A549 treated with RU486 at 1 μM for 4 hours (cell line): ENCODE measurements at places on chromosomes 13 and 19. TPM values are rescaled to one million over a fixed set of nuclear protein-coding genes. Genes with fewer than 3 reads are reported as not detected.

Gene ZNF540
- total RNA-seq: 0.17 to 0.19 TPM in 2 of 5 replicates, not detected in the others

Gene NLRP7
- total RNA-seq: not detected in 5 replicates

Gene CALR3
- total RNA-seq: not detected in 5 replicates

Gene SERP2
- not detected in 5 replicates for total RNA-seq

Gene GADD45B
- 34.4 to 43.5 TPM (median 42.0 TPM) in 5 replicates for total RNA-seq

Gene MRPL57
- total RNA-seq: 18.9 to 26.7 TPM (median 25.1 TPM) in 5 replicates

Gene IGFL1
- 2.2 to 3.1 TPM (median 2.6 TPM) in 5 replicates for total RNA-seq

Gene KANK3
- total RNA-seq: 4.0 to 4.7 TPM (median 4.3 TPM) in 5 replicates

Gene HIF3A
- total RNA-seq: not detected in 5 replicates

Gene CGB2
- total RNA-seq: 0.54 to 0.67 TPM in 2 of 5 replicates, not detected in the others

Gene CNFN
- total RNA-seq: 37.4 to 59.3 TPM (median 47.4 TPM) in 5 replicates

Gene NALCN
- total RNA-seq: 3.3 to 4.3 TPM (median 4.1 TPM) in 5 replicates

Gene SULT2B1
- total RNA-seq: 14.1 to 20.7 TPM (median 15.9 TPM) in 5 replicates

Gene EVI5L
- total RNA-seq: 0.97 to 1.7 TPM (median 1.5 TPM) in 5 replicates

Gene ANGPTL8
- total RNA-seq: not detected in 5 replicates

Gene SHISA7
- total RNA-seq: 0.02 TPM in 1 of 5 replicates, not detected in the others

Gene KATNAL1
- 4.0 to 7.0 TPM (median 6.4 TPM) in 5 replicates for total RNA-seq

Gene ILF3
- total RNA-seq: 159 to 175 TPM (median 167 TPM) in 5 replicates

Gene AMER2
- total RNA-seq: not detected in 5 replicates

Gene GZMM
- total RNA-seq: 0.23 to 0.66 TPM (median 0.51 TPM) in 4 of 5 replicates, not detected in the other

Gene CCDC70
- 0.14 TPM in 1 of 5 replicates, not detected in the others for total RNA-seq

Gene RDH8
- total RNA-seq: 0.26 to 0.75 TPM (median 0.53 TPM) in 5 replicates

Gene COMP
- total RNA-seq: 0.08 to 0.10 TPM in 2 of 5 replicates, not detected in the others

Gene NUMBL
- 47.2 to 71.5 TPM (median 63.4 TPM) in 5 replicates for total RNA-seq

Gene DACT3
- total RNA-seq: 0.22 to 0.37 TPM (median 0.25 TPM) in 5 replicates
